ENCODE measurements at places on chromosomes 3 and 15.

DNA sequence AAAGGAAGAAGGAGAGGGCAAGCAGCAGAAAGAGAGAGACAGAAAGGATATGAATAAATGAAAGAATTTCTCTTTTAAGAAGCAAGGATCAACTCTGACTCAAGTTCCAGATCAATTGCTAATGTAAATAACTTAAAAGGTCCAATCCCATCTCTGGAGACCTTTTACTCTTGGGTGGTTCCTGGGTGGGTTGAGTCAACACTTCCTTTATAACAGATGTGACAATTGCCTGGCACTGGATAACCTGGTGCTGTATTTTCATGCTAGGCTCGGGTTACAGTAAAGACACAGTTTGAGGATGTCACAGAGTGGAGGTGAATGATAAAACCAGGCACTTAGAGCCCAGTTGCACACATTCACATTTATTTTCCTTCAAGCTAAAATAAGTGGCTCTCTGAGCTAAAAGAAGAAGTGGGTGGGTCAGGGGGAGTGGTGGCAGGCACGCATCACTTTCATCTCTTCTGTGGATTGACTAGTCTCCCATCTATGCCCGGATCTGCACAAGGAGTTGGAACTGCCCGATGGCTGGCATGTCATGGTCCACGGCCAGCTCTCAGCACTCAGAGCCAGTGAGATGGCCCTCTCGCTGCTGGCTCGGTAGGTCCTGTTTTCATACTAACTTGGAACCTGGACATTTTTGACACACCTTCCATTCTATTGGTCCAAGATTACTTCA lies 465.8 kb downstream of the FOXP1 start:
- no peak for DNase-seq

GRCh38 chr15:53346583-53346982 lies 412.9 kb downstream of the WDR72 start:
- no peak for DNase-seq

DNA sequence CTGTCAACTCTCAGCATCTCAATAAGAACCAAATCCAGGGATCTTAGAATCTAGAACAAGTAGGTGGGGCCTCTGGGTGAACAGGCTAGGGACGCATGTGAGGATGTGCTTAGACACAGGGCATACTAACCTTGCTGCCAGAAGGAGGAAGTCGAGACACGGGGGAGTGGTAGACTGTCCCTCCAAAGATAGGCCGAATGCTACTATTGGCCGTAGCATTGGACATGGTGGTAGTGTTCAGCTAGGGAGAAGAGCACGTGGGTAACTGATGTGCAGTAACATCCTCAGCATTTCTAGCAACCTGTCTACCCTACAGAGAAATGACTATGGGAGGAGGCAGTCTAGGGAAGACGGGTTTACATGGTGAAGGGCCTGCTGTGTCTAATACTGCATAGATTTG lies 15.6 kb downstream of the RCCD1 start:
- no peak for DNase-seq

- DNase-seq: no peak
Measured at GRCh38 chr15:100131321-100132224, 210.2 kb downstream of the ADAMTS17 start.

DNA sequence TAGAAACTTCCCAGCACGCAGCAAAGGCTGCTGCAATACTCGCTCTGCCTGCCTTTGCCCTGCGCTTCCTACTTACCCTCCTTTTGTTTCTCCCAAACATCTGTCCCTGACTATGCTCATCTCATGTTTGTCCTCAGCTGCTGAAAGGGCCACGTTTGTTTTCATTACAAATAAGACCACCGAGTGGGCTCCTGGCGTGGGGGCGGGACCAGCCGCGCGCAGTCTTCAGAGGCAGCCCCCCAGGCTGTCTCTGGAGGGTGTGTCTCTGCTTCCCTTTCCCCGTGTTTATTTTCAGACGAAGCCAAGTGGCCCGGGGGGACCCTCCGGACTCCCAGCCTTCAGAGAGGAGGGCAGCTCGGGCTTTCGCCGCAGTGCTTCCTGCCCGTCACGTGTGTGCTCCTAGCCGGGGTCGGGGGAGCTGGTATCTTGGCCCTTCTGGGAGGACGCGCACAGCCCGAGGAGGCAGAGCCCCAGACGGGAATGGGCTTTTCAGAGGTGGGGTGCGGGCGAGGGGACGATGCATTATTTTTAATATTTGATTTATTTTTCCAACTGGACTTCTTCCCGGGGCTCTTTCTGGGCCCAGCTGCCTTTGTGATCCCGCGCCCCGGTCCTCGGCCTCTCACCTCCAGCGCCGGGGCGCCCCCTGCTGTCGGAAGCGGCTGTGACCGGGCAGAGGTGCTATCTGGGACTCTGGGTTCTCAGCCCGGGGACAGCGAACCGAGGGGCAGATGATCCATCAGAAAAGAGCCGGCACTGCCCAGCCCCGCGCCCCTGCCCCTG lies 70.0 kb upstream of the CGNL1 start:
- peak; percentile 85 for DNase-seq

- DNase-seq: no peak
Measured at GRCh38 chr3:170132335-170132734, 49.2 kb downstream of the PHC3 start.

- no peak for DNase-seq
Measured at GRCh38 chr3:30871720-30872119, 22.7 kb downstream of the GADL1 start.

- no peak for DNase-seq
Measured at GRCh38 chr3:129461461-129462146, 21.6 kb downstream of the IFT122 start.

- DNase-seq: no peak
Measured at GRCh38 chr3:195105389-195105788, 165.6 kb downstream of the XXYLT1 start.

DNA sequence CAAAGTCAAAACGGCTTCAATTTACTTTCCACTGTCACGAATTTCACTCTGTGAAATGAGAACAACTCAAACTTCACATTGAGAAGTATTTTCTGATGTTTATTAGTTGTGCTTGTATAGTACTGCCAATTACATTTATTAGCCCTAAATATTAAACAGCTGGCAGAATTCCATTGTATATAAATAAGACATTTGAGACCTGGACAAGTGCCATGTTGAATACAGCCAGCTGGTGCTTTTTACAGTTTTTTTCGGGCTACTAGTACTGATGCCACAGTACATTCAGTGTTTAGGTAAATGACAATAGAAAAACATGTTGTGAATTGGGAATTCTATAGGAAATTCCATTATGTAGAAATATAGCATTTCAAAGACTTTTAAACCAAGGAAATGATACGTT lies 79.0 kb downstream of the EPHA3 start:
- DNase-seq: no peak

DNA sequence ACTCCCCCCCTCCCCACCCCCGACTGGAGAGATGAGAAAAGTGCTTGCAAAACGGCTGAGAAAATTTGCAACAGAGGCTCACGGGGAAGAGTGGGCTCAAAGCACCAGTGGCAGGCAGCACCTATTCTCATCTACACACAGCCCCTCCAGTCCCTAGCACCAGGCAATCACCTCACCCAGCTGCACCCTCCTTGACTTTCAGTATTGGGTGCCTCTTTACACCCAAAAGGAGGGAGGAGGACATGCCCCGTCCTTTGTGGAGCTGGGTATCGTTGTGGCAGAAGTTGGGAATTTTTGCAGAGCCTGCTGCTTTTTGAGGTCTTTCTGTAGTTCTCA lies 182.8 kb upstream of the TOPAZ1 start:
- no peak for DNase-seq

GRCh38 chr3:108450444-108450843 lies 60.0 kb downstream of the MYH15 start:
- no peak for DNase-seq

- no peak for DNase-seq
Measured at GRCh38 chr3:17709236-17709810, 33.1 kb downstream of the TBC1D5 start.

DNA sequence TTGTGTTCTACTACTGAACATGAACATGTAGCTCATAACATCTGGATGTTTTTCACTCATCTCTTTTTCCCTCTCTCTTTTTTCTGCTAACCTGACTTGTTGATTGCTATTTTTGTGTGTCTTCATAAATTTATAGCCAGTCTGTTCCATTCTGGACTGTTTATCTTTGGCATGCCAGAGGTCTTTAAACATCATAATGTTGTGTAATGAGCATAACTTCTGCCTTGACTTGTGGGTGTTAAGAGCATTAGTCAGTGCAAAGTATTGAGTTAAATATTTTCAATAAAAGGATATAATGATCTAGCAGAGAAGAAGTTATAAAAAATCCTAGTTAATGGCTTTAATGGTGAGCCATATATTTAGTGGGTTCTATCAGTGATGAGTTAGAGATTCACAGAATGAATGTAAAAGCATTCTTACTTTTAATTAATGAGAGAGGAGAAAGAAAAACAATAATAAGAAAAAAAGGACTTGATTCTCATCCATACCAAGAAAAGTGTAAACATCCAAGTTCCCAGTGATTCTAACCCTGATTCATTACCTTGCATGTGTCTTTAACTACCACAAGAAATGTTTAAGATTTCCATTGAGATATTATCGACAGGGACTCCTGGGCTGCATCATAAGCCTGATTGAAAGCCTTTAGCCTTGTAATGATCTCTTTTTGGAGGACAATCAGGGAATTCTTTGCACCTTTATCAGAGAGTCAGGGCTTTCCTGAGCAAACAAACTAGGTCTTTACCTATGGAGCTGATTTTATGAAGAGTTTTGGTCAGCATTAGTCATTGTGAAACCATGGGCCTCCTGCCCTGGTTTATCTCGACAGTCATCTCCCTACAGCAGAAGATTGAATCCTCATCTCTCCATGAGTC lies 22.9 kb downstream of the MITF start:
- no peak for DNase-seq

DNA sequence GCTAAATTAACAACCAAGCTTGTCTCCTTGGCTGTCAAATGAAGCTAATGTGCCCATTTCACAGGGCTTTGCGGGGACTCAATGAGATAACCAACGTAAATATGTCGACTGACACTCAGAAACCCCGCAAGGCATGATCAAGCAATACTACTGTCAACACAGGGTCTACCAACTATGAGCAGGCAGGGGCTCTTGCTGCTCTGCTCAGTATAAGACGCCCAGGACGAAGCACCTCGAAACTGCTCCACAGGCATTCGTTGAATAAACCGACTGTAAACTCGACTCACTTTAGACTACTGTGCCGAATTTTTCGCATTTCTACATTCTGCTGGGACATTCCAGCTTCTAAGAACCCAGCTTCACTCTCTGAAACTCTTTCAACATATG lies 55.0 kb downstream of the FEZF2 start:
- DNase-seq: no peak

DNA sequence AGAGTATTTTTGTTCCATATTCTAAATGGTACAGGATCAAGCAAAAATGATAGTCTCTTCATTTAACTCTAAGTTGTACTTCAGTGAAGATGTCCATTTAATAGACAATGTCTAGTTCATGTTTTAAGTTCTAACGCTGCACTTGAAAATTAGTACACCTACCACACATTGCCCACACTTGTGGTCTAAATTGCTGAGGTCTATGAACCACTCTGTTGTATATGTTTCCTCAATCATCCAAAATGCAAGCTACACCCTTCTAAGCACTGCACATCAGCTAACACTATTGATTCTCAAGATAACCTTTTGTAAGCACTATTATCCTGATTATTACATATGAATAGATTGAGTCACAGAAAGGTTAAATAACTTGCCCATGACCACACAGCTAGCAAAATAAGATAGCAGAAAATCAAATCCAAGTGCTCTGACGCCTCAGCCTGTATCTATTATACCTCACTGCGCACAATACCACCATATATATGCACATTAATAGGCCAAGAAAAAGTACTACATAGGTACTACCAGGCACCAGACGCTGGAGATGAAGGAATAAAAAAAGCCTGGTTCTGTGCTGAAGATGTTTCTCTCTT lies 6.4 kb downstream of the GOLIM4 start:
- no peak for DNase-seq

DNA sequence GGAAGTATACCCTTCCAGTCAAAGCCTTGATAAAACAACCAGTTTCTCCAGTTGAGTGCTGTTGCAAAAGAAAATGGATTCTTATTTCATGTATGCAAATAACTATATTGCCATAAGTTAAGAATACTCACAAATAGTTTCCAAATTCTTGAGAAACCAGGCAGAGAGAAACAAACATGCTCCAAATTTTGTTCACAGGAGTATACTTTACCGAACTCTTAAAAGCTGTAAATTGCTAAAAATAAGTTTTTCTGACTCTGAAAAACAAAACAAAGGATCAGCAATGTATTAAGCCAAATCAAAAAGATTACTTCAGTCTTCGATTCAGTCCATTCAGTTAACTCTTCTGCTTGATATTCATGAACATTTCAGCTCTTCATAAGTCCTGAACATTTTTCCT lies 646.5 kb downstream of the MCTP2 start:
- DNase-seq: no peak

DNA sequence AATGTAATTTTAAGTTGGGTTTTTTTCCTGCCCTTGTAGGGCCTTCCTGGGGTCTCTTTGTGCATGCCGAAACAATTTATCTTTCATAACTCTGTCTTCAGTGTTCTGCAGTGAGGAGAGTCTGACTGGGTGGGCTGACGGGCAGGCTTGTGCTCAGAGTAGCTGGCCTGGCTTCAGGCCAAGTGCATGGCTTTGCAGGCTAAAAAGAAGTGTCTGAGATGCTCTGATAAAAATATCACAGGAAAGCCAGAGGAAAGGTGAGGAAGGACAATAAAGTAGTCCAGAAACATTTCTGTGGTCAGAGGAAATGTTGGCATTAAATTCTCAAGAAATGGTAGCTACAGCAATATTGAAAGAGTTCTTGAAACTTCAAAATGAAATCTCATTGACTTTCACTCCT lies 25.5 kb downstream of the ST3GAL6 start:
- no peak for DNase-seq
